Frontal cortex (tissue), 4 donors: ENCODE measurements at places on chromosomes 13 and 19. TPM values are rescaled to one million over a fixed set of nuclear protein-coding genes. Genes with fewer than 3 reads are reported as not detected.
A peak's percentile ranks its signal among the peaks of the same experiment; 100 is the strongest.

- no peak for DNase-seq
These were observed 7.0 kb downstream of the BLVRB start for GRCh38 chr19:40458597-40458974.

DNA sequence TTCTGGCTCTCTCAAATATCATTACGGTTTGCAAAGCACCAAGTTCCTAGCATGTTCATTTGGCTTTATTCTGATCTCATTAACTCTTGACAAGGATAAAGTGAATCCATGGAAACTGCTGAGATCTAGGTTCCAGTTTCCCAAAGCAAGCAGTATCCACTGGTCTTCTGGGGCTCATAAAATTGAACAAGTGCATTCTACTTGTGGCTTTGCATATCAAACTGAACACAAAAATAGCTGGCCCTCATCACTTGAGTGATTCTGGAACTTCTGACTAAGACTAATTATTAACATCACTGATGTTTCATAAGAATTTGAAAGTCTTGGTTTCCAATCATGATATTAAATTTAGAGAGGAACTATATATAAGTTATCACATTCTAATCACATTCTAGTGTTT is 6.3 kb upstream of the KCTD12 start:
- DNase-seq: no peak

DNA sequence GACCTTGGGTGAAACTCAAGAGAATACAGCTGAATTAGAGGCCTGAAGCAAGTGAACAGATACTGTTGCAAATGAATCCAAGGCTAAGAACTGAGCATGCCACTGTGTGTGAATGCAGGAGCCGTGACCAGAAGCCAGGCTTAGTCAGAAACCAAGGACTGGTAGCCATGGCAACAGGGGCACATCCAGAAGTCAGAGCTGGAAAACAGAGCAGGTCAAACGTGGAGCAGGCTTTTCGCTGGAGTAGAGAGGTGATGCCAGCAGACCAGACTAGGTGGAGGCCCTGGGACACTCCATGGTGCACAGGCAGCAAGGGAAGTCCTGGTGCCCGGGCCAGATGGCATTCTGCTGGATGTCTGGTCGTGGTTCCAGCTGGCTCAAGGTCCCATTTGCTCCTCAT is 564.1 kb downstream of the PCDH9 start:
- no peak for DNase-seq

Gene LYPD5
- total RNA-seq: 2.0 TPM

DNA sequence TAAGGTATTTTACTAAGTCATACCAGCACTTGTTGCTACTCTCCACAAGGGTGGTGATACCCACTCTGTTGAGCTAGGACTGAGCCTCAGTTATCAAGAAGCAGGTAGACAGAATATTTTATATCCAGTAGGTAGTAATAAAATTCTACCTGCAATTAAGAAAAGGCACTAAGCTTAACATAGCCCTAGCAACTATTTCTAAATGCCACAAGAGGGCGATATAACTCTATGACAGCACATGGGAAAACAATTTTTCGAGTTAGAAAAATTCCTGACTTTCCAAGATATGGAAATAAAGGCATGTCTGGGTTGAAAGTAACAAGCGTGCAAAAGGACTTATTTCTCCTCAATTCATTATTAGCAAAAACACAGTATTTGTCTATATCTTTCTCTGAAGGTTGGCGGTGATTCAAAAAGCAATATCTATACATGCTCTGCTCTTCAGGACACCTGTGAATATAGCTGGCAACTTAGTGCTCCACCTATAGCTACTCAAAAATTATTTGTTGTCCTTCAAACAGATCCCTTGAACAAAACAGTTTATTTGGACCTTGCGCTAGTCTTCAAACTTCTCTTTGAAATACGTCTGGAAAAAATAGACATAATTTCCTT is 14.7 kb downstream of the CCDC169 start:
- DNase-seq: peak; percentile 18

DNA sequence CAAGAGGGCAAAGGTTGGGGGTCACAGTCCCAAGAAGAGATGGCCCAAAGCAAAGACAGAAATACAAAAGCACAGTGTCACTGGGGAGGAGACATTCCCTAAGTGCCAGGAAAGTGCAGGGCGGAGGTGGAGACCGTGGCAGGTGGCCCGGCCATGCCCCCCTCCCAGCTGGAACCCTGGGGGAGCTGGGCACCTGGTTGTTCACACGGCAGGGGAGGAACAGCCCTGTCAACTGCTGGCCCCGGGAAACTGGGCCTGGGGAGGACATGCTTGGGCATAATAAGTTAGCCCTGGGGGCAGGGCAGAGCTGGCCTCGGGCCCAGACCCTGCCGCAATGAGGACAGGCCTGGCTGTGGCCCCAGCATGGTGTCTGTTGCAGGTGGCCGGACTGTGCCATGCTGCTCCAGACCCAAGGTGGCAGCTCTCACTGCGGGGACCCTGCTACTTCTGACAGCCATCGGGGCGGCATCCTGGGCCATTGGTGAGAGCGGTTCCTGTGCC is 7.4 kb downstream of the HPN start:
- peak; percentile 56 for DNase-seq

DNA sequence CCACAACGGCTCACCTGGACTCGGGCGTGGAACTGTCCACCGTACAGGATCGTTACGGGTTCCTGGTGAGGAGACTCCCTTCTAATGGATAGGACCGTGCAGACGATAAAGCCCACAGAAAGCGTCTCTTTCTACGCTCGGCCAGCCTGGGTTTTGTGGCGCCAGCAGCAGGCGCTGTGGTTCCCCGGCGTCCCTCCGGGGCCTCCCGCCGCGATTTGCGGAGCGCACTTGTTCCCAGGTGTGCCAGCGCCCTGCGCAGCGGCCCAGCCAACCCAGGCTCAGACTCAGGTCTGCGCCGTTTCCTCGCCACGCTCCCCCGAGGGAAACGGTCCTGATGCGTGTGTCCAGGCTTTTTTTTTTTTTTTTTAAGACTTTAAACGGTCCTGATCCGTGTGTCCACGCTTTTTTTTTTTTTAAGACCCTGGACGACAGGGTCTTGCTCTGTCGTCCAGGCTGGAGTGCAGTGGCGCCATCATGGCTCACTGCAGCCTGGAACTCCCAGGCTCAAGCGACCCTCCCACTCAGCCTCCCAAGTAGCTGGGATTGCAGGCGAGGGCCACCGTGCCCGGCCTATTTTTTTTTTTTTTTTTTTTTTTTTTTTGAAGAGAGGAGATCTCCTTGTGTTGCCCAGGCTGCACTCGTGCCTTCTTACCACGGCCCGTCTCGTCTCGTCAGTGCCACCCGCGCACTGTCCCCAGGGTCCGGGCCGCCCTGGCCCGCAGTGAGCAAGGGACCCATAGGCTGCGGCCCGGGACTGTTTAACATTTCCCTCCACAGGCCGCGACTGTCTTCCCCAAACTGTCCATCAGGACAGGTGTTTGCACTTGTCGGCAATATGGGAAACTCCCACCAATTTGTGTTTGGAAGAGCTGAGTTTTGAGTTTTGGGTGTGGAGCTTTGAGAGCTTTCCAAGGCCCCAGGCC is 23.8 kb downstream of the GJA3 start:
- no peak for DNase-seq

DNA sequence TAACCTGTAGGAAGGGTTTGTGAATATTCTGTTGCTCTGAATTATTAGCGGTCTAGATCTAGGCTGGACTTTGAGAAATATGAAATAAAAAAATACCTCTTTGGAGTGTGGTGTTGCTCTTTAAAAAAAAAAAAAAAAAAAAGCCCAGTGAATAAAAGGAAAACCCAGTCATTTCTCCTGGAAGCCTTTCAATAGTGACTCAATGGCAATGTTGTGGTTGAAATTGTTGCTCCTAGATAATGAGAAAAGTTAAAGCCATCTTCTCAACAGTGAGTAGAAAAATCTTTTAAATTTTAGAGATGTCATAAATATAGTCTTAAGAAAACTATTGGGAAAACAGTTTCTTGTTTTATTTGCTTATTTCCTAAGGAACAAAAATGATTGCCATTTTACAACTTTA is 135.3 kb downstream of the RFC3 start:
- no peak for DNase-seq

Gene ETV2
- 0.82 TPM for total RNA-seq

Gene ZNF439
- 38.3 TPM for total RNA-seq

- no peak for DNase-seq
These were observed 14.5 kb downstream of the RFX2 start for GRCh38 chr19:6095760-6096159.

GRCh38 chr13:88648598-88649373 is 977.6 kb downstream of the SLITRK5 start:
- no peak for DNase-seq

GRCh38 chr19:19911150-19911549 is 10.4 kb downstream of the ZNF93 start:
- DNase-seq: no peak

Gene CATSPERD
- total RNA-seq: 0.41 TPM

- no peak for DNase-seq
These were observed 56.2 kb upstream of the RFC3 start for GRCh38 chr13:33761740-33762139.

DNA sequence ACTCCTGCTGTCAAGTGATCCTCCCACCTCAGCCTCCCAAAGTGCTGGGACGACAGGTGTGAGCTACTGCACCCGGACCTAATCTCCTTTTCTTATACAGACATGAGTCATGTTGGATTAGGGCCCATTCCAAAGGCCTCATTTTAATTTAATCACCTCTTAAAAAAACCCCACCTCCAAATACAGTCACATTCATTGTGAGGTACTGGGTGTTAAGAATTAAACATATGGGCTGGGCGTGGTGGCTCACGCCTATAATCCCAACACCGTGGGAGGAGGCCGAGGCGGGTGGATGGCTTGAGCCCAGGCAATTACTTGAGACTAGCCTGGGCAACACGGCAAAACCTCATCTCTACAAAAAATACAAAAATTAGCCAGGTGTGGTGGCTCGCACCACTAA is 46.6 kb downstream of the PIN1 start:
- DNase-seq: no peak

GRCh38 chr13:98960606-98961502 is 17.0 kb downstream of the DOCK9 start:
- no peak for DNase-seq

Gene KCNJ14
- total RNA-seq: 0.82 TPM

DNA sequence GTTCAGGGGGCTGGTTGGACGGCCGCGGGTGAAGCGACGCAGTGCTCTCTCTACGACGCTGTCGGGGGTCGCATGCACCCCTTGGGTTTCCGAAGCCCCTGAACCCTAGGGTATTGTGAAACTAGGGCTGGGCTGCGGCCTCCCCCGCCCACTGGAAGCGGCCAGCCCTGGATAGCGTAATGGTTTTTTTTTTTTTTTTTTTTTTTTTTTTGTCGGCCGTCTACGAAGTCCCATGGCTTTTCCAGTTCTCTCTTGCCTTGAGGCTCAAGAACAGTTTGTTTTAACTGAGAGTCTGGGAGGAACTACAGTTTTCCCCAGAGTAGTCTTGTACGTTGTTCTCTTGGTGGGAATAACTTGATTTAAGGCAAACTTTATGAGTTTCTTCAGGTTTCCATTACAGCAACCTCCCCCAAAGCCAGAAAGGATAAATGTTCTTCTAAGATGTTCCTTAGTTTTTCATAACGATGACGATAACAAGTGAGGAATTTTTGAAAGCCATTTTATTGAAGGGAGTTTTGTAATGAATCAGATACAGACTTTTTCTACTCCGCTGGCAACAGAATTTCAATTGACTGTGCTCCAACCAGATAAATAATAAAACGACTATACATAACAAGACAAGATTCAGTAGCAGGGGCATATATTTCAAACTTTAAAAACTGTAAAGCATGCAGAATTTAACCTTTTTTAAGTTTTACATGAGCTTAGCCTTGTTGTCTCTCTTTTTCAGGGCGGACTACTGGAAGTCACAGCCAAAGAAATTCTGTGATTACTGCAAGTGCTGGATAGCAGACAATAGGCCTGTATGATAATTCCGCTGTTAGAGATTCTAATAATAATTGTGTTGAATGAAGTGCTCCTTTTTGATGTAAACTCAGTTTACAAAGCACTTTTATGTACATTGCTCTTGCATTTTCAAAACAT is 867 bp downstream of the WBP4 start:
- peak; percentile 40 for DNase-seq
